ENCODE measurements at places on chromosomes 4 and X. TPM values are rescaled to one million over a fixed set of nuclear protein-coding genes. Genes with fewer than 3 reads are reported as not detected.

The MAGEA1 gene
- 64.2 TPM for total RNA-seq

The ARSJ gene
- 0.95 TPM for total RNA-seq

The FAM9B gene
- total RNA-seq = not detected

The OPN1LW gene
- total RNA-seq = not detected

The STATH gene
- total RNA-seq = not detected

The CXCL11 gene
- total RNA-seq = not detected

The MAGEE1 gene
- 1.4 TPM for total RNA-seq

The TLR6 gene
- 17.3 TPM for total RNA-seq

The XKRX gene
- 2.6 TPM for total RNA-seq

The XK gene
- 0.62 TPM for total RNA-seq

The TCEAL2 gene
- not detected for total RNA-seq

All from NCI-H460 (cell line).